Stimulated activated CD8-positive, alpha-beta memory T cell treated with anti-CD3 and anti-CD28 coated beads, Interleukin-15, amount 100 ng/mL, for 24 hours (primary cell): ENCODE measurements at places on chromosomes 6 and 20.

DNA sequence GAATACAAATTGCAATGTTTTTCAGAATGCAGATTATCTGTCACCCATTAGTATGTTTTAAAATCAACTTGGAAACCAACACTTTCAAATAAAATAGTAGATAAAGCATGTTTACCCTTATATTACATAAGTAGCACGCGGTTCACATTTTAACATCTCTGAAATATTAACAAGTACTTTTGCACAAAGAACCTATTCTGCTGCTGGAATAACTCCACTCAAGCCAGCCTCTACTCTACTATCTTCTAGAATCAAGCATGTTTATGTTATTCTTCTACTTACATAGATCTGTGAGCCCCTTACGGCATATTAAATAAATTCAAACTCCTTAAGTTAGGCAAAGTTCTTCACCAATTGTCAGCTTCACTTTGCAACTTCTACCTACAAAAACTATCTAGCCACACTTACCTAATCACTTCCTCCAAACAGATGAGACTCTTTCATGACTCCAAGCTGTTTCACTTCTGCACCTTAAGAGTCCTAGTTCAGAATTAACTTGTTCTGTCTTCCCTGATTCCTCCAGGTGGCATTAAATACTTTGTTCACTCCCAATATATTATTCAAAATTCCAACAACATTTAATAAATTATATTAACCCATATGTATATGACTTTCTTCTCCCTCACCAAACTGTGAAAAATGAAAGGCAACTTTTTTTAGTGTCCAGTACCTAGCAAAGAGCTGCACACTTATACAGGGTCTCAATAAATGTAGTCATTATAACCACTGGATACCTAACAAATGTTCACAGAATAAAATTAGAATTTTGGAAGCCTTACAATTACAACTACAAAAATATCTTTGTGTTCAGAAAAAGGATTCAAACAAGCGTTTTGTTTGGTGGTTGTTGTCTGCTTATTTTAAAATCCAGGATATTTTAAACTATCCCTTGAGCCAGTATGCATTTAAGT, 12.1 kb downstream of the CEP85L start:
- DNase-seq, result no peak

GRCh38 chr6:34709386-34709785, 12.8 kb upstream of the ILRUN start:
- no peak for DNase-seq

DNA sequence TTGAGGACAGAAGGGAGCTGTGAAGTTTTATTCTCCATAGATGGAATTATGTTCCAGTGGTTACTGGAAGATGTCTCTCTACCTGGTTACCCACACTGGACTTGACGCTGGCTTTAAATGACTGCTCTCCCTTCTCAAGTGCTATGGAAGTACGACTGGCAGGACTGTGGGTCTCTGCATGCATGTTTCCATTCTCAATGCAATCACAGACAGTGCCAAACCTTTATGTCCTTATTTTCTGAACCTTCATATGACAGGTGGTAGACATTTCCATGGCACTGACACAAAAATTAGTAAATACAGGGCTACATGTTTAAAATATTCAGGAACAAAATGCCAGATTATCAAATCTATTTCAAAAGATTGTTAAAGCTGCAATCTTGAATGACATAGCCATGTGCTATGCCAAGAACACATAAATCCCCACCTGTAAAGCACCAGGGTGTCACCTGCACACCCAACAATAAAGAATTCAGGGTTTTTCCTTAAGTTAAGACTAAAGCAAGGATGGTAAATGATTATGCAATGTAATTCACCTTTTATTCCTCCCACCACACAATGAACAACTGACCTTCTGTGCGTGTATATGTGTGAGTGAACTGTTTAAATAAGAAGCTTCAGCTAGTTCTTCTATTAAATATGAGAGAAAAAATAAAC, 153.3 kb upstream of the ENPP5 start:
- no peak for DNase-seq

DNA sequence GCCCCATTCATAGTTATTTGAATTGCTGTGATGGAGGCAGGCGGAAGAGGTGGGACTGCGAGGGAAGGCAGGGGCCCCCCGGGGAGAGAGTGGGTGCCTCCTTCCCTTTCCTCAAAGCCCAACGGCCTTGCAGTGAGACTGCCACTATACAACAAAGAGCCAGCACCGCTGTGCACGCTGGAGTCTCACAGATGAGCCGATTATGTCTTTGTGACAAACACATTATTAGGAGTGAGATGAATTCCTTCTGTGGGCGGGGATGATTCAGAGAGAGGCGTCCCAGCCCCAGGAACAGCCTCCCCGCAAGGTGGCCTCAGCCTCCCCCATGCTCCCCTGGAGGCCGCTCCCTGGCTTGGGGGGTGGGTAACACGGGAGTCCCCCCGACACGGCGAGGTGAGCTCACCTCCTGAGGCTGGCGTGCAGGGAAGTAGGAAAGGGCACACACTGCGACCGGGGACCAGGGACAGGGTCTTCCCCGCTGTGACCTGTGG, 26.7 kb downstream of the NTSR1 start:
- no peak for DNase-seq

DNA sequence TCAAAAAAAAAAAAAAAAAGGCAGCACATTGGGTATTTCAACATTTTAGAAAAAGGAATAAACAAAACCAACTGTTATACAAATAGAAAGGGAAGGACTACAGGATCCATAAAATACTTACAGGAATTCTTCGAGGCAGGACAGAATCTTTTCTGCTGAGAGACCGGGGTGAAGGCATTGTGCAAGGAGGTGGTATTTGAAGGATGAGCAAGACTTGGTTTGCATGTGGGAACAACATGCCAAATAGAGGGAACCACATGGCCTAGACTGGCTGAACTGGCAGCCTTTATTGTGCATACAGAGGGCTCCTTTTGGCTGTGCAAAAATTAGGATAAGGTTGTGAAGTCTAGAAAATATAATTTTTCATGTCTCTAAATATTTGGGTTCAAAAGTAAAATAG, 62.9 kb downstream of the SCAND1 start:
- DNase-seq, result no peak

- no peak for DNase-seq
These were observed 152.7 kb upstream of the ENPP5 start for GRCh38 chr6:46323312-46323965.

DNA sequence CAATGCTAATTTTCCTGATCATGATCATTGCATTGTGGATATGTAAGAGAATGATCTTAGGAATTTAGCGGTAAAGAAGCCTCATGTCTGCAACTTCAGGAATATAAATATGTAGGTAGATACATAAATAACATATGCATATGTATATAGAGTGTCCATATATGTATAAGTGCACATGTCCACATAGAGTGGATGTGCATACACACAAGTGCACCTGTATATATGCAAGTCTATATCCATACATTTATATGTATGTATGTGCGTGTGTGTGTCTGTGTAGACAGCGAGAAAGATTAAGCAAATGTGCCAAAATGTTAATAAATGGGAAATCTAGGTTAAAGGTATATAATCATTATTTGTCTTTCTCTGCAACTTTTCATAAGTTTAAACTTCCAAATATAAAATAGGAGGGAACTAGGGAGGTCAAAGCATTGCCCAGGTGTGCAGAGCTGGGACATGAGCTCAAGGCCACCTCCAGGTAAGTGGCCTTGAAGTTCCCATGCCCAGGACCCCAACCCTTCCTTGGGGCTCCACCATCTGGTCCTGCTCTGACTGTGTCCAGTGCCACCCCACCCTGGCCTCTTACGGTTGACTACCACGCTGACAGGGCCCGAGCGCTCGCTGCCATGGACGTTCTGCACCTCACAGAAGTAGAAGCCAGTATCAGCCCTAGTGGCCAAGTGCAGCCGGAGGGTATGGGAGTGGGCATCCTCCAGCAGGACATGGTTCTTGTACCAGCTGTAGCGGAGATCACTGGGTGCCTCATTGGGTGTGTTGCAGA, 9.6 kb downstream of the SIGLEC1 start:
- no peak for DNase-seq

- DNase-seq, result no peak
These were observed 228.0 kb downstream of the CD109 start for GRCh38 chr6:73923905-73924485.

- no peak for DNase-seq
These were observed 129.6 kb downstream of the PLCB4 start for GRCh38 chr20:9198460-9198859.

DNA sequence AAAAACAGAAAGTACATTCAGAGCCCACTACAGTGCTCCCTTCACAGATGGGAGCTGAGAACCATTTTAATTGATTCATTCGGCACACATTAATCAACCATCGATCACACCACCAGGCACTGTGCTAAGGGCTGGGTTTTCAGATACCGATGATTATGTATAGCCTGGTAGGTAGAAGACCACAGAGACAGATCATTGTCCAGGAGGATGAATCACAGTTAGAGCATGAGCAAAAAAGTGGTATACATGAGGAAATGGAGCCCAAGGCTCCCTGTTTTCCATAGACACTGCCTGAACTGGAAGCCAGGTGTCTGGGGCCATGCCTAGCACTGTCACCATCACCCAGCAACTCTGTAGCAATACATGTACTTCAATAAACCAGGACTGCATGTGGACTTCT, 9.0 kb upstream of the PRDM1 start:
- no peak for DNase-seq

- DNase-seq, result no peak
These were observed 37.8 kb downstream of the FAM184A start for GRCh38 chr6:119040636-119041035.

GRCh38 chr6:108115598-108116058, 41.1 kb upstream of the OSTM1 start:
- DNase-seq, result no peak

- DNase-seq, result no peak
These were observed 372.2 kb upstream of the RNF217 start for GRCh38 chr6:124590001-124590400.

- DNase-seq, result no peak
These were observed 144.4 kb upstream of the GJE1 start for GRCh38 chr6:141988327-141988726.

- no peak for DNase-seq
These were observed 19.4 kb upstream of the TUBB2A start for GRCh38 chr6:3176562-3177355.

GRCh38 chr6:112330071-112330878, 16.9 kb upstream of the RFPL4B start:
- DNase-seq, result no peak

GRCh38 chr6:72748759-72749158, 126.9 kb downstream of the KCNQ5 start:
- no peak for DNase-seq

- no peak for DNase-seq
These were observed 269.0 kb downstream of the C6orf118 start for GRCh38 chr6:165040440-165040839.

- no peak for DNase-seq
These were observed 16.2 kb upstream of the RSPO3 start for GRCh38 chr6:127102299-127102698.

DNA sequence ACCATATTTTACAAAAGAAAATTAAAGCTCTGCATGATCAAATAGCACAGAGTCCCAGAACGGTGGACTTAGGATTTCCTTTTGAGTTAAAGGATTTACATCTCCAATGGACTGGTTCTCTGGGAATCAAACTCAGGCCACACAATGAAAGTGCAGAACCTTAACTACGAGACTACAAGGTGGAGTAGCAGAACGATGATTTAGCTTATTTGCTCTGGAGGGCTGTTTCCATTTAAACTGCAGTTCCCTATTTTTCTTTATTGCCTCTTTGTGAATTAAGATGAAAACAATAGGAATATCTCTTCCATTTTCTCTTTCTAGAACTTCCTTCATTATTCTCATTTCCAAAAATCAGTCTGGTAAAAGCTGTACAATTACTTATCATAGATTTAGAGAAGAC, 65.7 kb downstream of the TFAP2B start:
- no peak for DNase-seq

DNA sequence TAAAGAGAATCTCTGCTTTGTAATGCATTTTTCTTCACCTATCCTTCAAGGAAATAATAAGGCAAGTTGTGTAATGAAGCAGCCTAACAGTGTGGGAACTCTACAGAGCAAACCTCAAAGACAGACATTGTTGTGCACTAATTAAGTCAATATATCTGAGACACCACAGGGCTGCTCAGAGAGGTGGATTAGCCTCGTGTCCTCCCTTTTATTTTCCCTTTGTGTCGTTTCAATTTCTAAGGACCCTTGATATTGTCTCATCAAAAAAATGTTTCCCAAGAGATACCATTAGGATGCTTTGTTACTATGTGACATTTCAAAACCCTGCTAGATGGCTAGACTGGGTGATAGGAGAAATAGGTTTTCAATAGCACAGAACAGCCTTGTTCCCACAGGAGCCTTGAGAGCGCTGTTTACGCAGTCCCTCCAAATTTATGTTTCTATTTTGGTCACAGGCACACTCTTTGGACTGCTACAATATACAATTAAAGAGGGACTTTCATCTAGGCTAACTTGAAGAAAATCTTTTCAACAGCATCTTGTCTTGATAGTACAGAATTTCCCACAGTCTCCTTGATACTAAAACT, 23.1 kb downstream of the UBE3D start:
- no peak for DNase-seq

- no peak for DNase-seq
These were observed 68.6 kb downstream of the GFOD1 start for GRCh38 chr6:13418844-13419243.

DNA sequence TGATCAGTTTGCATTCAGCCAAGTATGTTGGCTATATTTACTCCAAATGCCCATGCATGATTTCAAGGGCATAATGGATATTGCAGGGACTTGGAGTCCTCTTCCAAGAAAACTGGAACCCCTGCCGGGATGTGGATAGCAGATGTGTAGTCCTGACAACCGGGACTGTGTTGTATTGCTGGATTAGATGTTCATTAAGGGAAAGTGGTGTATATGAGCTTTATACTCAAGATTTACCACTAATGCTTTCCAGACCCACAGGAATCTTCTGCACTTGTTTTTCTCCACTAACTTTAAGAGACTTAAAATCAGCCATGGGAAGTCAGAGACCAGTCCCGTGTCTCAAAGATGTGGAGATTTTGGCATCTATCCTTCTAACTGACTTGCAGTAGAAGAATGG, 770.9 kb downstream of the HDGFL1 start:
- no peak for DNase-seq

DNA sequence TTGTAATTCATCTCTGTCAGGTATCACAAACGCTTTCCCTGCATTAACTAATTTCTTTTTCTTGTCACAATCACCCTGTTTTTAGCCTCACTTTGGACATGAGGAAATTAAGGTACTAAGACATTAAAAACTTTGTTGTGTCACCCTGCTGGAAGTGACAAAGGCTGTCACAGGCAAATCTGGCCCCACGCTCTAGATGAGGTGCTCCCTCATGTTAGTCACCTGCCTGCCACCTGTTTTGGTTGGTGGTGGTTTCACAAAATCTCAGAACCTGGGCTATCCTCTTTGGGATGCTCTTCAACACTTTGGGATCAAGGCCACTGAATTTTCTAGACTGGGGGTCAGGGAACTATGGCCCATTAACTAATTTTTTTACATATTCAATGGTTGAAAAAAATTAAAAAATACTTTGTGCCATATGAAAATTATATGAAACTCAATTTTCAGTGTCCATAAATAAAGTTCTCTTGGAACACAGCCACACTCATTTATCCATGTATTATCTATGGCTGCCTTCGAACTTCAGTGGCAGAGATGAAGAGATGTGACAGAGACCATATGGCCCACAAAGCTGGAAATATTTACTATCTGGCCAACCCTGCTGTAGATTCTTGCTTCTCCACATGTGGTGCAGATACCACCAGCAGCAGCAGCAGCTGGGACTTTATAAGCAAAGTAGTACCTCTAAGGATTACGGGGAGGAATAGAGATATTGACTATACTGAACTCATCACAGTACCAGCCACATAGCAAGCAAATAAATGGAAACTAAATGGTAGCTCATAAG, 16.1 kb upstream of the TNFAIP3 start:
- DNase-seq, result no peak

- no peak for DNase-seq
These were observed 81.5 kb downstream of the CEBPB start for GRCh38 chr20:50272030-50272723.

- DNase-seq, result no peak
These were observed 195.2 kb upstream of the CNR1 start for GRCh38 chr6:88361298-88361697.
